ENCODE measurements at places on chromosomes 1 and 21.

DNA sequence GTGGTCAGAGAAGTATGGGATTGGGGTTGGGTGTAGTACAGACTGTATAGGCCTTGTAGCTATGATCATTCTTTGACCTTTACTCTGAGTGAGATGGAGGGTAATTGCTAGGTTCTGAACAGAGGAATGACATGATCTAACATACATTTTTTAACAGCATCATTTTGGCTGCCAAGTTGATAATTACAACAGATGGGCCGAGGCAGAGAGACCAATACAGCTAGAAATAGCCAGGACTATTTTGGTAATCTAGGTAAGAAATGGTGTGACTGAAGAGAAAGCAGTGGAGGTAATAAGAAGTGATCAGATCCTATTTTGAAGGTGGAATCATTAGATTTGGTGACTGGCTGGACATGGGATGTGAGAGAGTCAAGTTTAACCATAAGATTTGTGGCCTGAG, 43.5 kb downstream of the RPAP2 start:
- no peak for DNase-seq

DNA sequence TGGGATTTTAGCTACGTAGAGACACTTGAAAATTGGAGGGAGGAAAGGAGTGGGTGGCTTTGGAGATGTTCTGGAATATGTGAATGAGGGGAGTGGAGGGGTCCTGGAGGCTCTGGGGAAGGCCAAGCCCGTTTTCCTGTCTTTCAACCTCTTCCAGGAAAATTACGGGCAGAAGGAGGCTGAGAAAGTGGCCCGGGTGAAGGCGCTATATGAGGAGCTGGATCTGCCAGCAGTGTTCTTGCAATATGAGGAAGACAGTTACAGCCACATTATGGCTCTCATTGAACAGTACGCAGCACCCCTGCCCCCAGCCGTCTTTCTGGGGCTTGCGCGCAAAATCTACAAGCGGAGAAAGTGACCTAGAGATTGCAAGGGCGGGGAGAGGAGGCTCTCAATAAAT, 442 bp upstream of the RUSC1 start:
- no peak for DNase-seq

GRCh38 chr21:34296878-34297277, 66.9 kb upstream of the KCNE2 start:
- no peak for DNase-seq

- DNase-seq, result no peak
These were observed 595 bp downstream of the EXOC8 start for GRCh38 chr1:231337043-231337471.
